ENCODE measurements at places on chromosomes 11 and 22. TPM values are rescaled to one million over a fixed set of nuclear protein-coding genes. Genes with fewer than 3 reads are reported as not detected.

Gene AMPD3
- total RNA-seq: 0.44 TPM

DNA sequence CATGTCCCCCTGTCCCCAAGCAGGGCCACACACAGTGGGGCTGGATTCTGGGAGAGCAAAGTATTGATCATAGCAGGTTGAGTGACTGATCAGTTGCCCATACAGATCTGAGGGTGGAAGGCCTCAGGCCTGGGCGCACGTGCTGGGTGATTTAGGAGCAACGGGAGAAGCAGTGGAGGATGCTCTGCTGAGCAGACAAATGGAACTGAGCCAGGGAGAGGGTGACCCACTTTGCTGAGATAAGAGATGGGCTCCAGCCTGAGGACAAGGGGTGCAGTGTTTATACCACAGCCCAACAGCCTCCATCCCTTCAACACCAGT, 15.0 kb downstream of the GNAZ start:
- H3K4me3 ChIP-seq: no peak overlapping the region
- no peaks in the 10 kb centered on the region for H3K36me3 ChIP-seq
- H3K27ac ChIP-seq: no peak overlapping the region

DNA sequence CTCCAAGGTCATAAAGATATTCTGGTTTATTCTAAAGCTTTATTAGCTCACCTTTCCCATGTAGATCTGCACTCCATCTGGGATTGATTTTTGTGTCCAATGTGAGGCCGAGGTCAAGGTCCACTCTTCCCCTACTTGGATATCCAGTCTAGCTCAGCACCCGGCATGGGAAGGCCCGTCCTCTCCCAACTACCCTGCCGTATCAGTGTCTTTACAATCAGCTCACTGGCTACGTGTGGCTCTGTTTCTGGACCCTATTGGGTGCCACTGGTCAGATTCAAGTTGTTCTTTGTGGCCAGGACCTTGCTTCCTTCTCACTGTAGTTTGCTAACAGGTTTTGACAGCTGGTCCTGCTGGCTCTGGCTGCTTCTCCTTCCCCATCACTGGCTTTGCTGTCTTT, 30.9 kb downstream of the KCNQ1OT1 start:
- peaks cover 16% of the 10 kb centered on the region for H3K27me3 ChIP-seq
- H3K4me1 ChIP-seq: peaks cover 18% of the 10 kb centered on the region
- H3K4me3 ChIP-seq: no peak overlapping the region

DNA sequence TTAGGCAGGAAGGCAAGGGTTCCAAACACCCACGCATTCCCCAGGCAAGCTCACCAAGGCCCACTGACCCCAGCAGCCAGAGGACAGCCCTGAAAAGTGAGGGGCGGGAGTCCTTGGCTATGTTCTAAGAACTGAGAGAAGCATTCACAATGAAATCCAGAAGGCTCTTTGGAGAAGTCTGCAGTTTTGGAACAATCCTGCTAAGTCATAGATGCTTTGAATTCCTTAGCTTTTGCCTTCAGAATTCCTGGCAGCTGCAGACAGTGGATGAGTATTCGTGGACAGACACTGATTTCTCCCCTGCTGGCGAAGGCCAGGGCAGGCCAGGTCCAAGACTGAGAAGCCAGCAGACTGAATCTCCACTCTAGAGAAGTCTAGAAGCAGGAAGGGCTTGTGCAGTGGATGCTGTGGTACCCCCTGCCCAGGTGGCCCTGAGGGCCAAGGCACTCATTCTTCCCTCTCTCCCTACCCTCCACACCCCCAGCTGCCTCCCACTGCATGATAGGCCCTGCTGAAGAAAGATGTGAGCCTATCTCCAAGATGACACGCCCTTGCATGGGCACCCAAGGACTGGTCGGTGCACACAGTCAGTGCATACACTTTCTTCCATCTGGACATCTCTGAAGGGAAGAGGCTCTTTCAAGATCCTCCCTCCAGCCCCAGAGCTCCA, 133.2 kb upstream of the TEAD1 start:
- no peak for DNase-seq
- no peak overlapping the region for H3K4me3 ChIP-seq
- no peak overlapping the region for H3K27ac ChIP-seq
- H3K36me3 ChIP-seq: no peaks in the 10 kb centered on the region

- H3K27ac ChIP-seq: no peak overlapping the region
- H3K4me1 ChIP-seq: no peaks in the 10 kb centered on the region
- DNase-seq: no peak
- H3K27me3 ChIP-seq: peaks cover 9% of the 10 kb centered on the region
Observed at GRCh38 chr22:49153921-49154320, 673.8 kb downstream of the BRD1 start.

Gene HOATZ
- total RNA-seq: not detected

DNA sequence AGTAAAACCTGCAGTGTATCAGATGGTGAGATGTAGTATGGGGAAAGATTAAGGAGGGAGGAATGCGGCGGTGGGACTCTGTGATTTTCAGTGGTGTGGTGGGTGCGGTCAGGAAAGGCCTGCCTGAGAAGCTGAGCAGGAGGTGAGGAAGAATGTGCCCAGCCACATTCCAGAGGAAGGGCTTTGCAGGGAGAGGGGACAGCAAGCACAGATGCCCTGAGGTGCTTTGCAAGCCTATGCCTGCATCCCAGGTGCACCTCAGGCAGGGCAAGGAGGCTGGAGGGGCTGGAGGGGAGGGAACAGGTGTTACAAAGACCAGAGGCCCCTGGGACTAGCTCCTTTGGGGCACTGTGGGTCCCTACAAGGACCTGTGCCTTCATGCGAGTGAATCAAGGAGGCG, 42.1 kb downstream of the MYO7A start:
- no peak for DNase-seq
- H3K27me3 ChIP-seq: peaks cover 11% of the 10 kb centered on the region
- no peak overlapping the region for H3K27ac ChIP-seq
- no peak overlapping the region for H3K4me3 ChIP-seq

DNA sequence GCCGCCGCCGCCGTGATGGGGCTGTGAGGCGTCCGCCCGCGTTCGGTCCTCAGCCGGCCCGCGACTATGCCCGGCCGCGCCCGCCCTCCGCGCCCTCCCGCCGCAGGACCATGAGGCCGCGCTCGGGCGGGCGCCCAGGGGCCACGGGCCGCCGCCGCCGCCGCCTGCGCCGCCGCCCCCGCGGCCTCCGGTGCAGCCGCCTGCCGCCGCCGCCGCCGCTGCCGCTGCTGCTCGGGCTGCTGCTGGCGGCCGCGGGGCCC, 215 bp downstream of the ZNRF3 start:
- H3K27me3 ChIP-seq: peaks cover 2% of the 10 kb centered on the region
- no peak overlapping the region for H3K4me3 ChIP-seq
- no peak for DNase-seq
- H3K27ac ChIP-seq: no peak overlapping the region
- peaks cover 21% of the 10 kb centered on the region for H3K4me1 ChIP-seq

- peaks cover 2% of the 10 kb centered on the region for H3K27me3 ChIP-seq
- DNase-seq: no peak
- peak overlapping the region; percentile 67 for H3K27ac ChIP-seq
- no peaks in the 10 kb centered on the region for H3K36me3 ChIP-seq
- H3K4me3 ChIP-seq: no peak overlapping the region
Observed at GRCh38 chr11:62122076-62122475, 1.7 kb upstream of the INCENP start.

- H3K27me3 ChIP-seq: no peaks in the 10 kb centered on the region
- peaks cover 11% of the 10 kb centered on the region for H3K4me1 ChIP-seq
- peak; percentile 50 for DNase-seq
- no peak overlapping the region for H3K4me3 ChIP-seq
- H3K27ac ChIP-seq: peak overlapping the region; percentile 72
- H3K36me3 ChIP-seq: no peaks in the 10 kb centered on the region
Observed at GRCh38 chr11:64086258-64087123, 50.8 kb downstream of the FLRT1 start.

- peaks cover 2% of the 10 kb centered on the region for H3K27me3 ChIP-seq
- no peaks in the 10 kb centered on the region for H3K36me3 ChIP-seq
- H3K27ac ChIP-seq: no peak overlapping the region
- peak; percentile 14 for DNase-seq
Observed at GRCh38 chr11:109815500-109816150, 277.6 kb upstream of the ZC3H12C start.

Gene TTC36
- 1.9 TPM for total RNA-seq

DNA sequence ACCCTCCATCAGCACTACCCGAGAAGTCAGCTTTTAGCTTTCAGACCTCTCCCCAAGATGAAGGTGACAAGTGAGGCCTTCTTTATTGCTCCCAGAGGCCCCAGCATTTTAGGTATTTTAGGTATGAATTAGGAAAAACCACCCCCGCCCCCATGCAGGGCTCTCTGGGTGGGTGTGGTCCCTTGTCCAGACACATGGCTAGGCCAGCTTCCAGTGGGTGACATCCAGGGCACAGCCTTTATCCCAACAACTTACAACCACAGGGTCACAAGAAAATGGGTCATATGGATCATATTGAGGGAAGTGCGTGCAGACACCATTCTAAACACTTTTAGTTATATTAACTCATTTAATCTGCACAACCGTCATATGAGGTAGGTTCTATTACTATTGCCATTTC, 42.1 kb downstream of the RIBC2 start:
- H3K27me3 ChIP-seq: peaks cover 5% of the 10 kb centered on the region
- H3K4me3 ChIP-seq: no peak overlapping the region
- no peak overlapping the region for H3K27ac ChIP-seq
- H3K4me1 ChIP-seq: no peaks in the 10 kb centered on the region

Gene THY1
- 22.0 TPM for total RNA-seq
